Stimulated activated CD4-positive, alpha-beta T cell treated with anti-CD3 and anti-CD28 coated beads, Interleukin-1b, Interleukin-23, amount 100 ng/mL, for 24 hours (primary cell): ENCODE measurements at places on chromosomes 13 and 19.

DNA sequence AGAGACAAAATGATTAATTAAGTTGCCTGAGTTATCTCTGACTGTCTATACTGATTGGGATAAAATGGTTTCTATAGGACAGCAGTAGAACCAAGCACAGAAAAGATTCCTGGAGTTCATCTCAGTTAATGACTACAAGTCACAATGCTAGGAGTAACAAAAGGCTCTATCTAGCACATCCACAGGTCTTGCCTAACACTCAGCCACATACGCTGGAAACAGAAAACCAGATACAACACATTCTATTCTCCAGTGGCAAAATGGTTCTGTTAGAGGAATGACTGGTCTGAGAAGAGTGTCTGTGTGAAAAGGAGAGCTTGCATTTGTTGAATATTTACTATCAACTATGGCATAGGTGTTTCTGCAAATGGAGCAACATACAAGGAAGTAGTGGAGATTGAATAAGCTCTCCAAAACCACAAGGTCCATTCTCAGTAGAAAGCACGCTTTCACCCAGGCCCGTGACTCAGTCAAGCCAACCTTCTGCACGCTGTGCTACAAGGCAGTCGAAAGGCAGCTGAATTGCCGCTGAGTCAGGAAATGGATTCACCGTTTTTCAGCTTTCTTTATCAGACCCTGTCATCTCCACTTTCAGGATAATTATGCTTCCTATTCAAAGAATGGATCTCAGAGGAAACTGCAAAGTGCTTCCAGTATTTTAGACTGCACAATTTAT lies 761.5 kb downstream of the EFNB2 start:
- DNase-seq = no peak

- no peak for DNase-seq
Measured at GRCh38 chr19:9878511-9879196, 43.5 kb downstream of the PIN1 start.

- DNase-seq = no peak
Measured at GRCh38 chr13:96546463-96546862, 447.8 kb downstream of the OXGR1 start.

DNA sequence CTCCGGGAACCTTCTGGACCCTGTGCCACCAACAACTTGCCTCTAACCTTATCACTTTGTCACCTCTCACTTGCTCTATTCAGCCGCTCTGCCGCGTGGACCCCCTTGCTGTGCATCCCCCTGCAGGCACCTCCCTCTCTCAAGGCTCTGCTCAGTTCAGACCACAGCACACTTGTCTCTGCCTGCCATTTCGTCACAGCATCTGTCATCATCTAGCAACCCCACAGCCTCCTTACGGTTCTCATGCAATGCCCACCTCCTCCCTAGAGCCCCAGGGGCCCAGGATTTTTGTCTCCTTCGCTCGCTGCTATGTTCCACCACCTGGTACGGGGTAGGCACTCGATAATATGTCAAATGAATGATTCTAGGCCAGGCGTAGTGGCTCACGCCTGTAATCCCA lies 4.8 kb downstream of the HAUS8 start:
- no peak for DNase-seq

DNA sequence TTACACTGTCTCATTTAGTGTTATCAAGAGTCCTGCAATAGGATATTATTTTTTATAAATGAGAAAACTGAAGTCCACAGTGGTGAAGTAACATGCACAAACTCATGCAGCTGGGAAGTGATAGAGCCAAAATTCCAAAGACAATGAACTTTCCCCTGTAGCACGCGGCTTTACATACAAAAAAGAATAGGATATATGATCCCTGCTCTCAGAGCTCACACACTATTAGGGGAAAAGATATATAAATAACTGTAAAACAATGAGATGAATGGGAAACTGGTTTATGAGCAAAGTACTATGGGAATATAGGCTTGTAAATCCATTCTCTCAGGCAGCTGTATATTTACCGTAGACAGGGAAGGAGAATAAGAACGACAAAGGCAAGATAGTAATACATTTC lies 39.7 kb downstream of the THSD1 start:
- no peak for DNase-seq

DNA sequence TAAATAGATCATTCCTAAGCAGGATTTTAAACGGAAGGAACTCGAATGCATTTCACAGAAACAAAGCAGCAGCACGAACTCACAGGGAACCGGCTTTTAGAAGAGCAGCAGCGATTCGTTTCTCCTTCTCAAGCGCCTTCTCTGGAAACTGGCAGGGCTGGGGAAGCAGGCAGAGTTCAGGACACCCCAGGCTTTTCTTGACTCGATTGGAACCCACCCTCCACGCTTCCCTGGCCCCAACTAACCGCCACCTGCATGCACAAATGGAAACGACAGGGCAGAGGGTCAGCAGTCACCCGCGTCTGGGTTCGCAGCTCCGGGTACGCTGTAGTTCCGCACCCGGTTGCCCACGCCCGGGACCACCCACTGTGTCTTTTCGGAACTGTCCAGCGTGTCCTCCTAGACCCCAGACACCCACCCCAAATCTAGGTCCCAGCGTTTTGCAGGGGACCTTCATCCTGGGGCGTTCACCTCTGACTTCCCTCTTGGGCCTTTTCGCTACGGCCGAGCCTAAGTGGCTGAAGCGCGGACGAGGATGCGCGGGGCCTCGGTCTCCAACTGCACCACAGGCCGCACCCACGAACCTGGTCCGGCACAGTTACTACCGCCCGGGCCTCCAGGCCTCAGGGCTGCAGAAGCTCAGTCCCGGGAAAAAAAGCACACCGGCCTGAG lies 500 bp downstream of the ZFP30 start:
- peak; percentile 4 for DNase-seq

GRCh38 chr19:30449673-30450072 lies 77.5 kb downstream of the ZNF536 start:
- DNase-seq = no peak

DNA sequence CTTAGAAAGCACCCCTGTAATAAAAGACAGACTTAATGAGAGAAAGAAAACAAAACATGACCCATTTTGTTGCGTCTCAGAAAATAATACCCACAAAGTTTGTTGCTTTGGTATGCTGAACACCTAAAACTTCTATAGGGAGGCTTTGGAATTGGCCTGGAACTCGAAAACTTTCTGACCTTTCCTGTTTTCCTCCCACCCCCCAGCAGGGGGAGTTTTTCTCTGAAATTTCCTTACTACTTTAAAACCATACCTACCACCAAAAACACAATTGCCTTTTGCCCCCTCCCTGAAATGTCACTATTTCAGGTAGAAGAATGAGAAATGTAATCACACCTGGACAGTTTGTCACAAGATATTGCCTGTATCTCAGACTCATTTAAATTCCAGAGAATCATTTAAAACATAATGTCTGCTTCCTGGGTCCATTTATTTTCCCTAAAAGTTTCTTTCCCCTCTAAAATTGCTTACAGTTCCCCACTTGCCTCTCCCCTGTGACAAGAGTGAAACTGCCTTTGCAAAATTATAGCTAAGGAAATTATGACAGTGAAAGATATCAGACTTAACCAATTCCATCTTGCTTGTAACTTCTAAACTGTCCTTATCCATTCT lies 2700.2 kb downstream of the PCDH9 start:
- no peak for DNase-seq

GRCh38 chr13:98410612-98411011 lies 166.3 kb downstream of the STK24 start:
- no peak for DNase-seq

- DNase-seq = no peak
Measured at GRCh38 chr13:85473144-85473543, 326.1 kb downstream of the SLITRK6 start.

- no peak for DNase-seq
Measured at GRCh38 chr13:109971006-109971405, 184.6 kb upstream of the IRS2 start.

GRCh38 chr19:35752746-35753350 lies 4.0 kb downstream of the HSPB6 start:
- no peak for DNase-seq

GRCh38 chr19:18233224-18233825 lies 7.1 kb upstream of the PDE4C start:
- DNase-seq = no peak

DNA sequence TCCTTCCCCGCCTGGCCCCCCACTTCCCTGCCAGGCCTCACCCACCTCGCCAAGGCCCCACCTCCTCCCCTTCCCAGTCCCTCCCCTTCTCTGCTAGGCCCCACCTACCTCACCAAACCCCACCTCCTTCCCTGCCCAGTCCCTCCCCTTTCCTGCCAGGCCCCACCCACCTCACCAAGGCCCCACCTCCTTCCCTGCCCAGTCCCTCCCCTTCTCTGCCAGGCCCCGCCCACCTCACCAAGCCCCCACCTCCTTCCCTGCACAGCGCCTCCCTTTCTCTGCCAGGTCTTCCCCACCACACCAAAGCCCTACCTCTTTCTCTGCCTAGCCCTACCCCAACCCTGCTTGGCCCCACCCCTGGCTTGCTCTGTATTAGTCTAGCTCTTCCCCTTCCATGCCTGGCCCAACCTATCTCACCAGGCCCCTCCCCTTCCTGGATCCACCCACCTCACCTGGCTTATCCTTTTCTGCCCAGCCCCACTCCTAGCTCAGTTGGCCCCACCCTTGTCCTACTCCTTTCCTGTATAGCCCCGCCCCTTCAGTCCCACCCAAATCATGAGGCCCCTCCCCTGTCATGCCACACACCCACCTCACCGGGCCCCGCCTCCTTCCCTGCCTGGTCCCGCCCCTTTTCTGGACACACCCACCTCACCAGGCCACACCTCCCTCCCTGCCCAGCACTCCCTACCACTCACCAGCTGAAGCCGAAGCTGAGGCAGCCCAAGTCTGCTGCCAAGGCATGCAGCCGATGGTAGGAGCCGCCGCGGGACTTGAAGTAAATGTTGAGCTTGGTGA lies 16.2 kb downstream of the CERS1 start:
- no peak for DNase-seq

DNA sequence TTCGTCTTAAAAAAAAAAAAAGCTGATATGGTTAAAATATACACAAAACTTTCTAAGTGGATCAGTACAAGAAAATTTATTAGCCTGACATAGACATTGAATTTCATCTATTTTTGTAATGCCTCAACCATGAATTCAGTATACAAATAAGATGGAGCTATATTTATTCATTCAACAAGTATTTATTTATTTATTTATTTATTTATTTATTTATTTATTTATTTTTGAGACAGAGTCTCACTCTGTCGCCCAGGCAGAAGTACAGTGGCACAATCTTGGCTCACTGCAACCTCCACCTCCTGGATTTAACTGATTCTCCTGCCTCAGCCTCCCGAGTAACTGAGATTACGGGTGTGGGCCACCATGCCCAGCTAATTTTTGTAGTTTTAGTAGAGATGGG lies 78.5 kb upstream of the GSX1 start:
- DNase-seq = no peak

DNA sequence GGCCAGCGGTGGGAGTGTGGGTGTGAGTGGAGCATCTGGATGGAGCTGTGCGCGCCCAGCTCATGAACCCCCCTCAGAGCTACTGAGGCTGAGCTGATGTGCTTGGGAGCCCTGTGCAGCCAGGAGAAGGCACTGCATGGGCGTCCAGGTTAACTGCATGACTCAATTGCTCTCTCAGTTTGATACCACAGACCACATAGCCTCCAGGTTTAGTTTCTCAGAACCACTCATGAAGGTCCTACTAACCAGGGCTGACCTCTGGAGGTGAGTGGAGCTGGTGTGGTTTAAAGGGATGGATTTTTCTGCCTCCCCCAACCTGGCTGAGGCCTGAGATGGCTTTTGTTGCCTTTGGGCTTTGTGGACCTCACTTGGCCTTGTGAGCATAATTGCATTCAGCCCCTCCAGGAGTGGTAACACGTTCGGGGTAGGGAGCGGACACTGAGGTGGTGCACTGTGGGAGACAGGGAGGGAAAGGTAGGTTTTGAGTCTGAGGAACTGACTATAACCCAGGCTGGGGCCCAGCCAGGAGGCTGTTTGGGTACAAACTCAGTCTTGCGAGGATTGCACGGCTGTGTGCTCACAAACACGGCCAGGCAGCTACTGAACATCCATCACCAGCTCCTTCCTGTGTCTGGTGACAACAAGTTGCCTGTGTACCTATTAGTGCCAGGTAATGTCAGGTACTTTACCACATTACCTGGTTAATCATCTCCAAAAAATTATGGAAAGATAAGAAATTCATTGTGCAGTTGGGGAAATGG lies 97.5 kb downstream of the RGCC start:
- no peak for DNase-seq

DNA sequence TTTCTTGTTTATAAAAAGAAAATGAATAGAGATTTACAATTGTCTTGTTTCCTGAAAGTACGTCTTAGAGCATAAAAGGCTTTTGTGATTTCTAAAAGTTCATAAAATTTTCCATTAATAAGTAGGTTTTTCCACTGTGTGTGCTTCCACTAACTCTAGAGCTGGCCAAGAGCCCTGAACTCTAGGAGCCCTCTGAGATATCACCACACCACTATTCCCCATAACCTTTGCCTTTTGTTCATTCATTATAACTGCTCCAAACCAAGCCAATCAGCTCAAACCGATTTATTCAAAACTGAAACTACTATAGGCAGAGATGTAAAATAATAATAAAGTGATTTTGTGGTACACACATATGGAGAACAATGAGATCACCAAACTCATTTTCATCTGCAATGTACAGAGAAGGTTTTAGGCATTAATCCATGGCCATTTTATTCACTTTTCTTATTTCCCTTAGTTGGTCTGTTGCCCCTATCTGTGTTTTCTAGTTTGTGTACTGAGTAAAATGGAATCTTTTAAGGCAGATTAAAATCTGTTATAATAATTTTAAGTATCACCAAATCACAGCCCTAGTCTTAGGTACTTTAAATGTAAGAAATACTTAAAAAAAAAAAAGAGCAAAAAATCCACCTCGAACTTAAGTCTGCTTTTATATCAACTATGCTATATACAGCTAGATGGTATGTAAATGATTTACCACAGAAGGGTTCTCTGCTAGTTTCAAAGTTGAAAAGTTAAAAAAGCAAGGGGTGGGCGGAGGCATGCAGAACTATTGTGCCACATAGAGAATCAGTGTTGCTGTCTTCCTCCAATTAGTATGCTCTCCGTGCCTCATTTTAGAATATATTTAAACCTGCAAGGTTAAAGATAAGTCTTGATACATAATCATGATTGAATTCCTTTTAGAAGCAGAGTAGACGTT lies 311.3 kb downstream of the KLF12 start:
- no peak for DNase-seq

GRCh38 chr13:105147461-105147860 lies 1388.0 kb downstream of the EFNB2 start:
- DNase-seq = no peak

DNA sequence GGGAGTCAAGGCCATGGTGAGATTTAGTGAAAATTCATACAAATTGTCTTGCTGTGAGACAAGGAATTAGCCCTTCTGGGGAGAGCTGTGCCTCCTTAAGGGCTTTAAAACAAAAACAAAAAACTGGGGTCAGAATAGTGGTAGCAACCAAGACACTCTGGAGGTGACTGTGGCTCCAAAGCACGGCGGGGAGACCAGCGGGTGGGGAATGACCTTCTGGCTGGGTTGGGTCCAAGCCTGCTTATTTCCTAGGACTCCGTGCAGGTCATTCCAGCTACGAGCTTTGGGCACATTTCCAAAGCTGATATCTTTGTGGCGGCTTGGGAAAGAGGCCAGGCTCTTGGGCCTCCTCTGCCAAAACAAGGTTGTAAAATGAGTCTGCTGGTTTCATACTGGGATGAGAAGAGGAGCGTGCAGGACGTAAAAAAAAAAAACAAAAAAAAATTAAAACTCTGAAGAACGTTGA lies 348.3 kb downstream of the UQCRFS1 start:
- no peak for DNase-seq

GRCh38 chr13:102589301-102589822 lies 7.4 kb upstream of the TPP2 start:
- DNase-seq = no peak

GRCh38 chr13:51895906-51896888 lies 34.4 kb downstream of the CCDC70 start:
- peak; percentile 18 for DNase-seq

GRCh38 chr13:102715447-102715846 lies 20.6 kb upstream of the METTL21C start:
- no peak for DNase-seq
